ENCODE measurements at places on chromosomes 1 and 21.
A peak's percentile ranks its signal among the peaks of the same experiment; 100 is the strongest.

GRCh38 chr1:42170779-42171621, 6.5 kb upstream of the GUCA2A start:
- DNase-seq = no peak

GRCh38 chr1:35269201-35269988, 886 bp downstream of the ZMYM4 start:
- DNase-seq = peak; percentile 14

DNA sequence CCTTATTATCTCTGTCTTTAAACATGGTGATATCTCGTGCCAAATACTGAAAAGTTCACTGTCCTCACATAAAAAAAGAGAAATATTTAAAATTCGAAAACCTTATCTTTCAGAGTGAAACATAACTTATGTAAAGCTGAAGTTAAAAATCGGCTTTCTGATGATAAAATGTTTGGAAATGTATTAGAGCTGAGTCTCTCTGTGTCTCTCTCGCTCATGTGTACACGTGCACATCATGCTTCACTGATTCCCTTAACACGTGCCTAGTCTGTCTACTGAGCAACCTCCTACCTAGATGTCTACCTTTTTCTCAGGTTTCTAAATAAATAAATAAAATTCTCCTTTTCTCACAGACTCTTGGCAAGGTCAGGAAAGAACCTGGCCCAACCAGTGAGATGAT, 17.1 kb downstream of the HHIPL2 start:
- no peak for DNase-seq

- DNase-seq = no peak
Measured at GRCh38 chr1:199124351-199124750, 485.5 kb downstream of the PTPRC start.

GRCh38 chr1:69814926-69815325, 247.2 kb downstream of the LRRC7 start:
- DNase-seq = no peak

- no peak for DNase-seq
Measured at GRCh38 chr1:233909195-233909594, 4.7 kb downstream of the SLC35F3 start.

- peak; percentile 88 for DNase-seq
Measured at GRCh38 chr1:61183471-61184039, 101.2 kb downstream of the NFIA start.

DNA sequence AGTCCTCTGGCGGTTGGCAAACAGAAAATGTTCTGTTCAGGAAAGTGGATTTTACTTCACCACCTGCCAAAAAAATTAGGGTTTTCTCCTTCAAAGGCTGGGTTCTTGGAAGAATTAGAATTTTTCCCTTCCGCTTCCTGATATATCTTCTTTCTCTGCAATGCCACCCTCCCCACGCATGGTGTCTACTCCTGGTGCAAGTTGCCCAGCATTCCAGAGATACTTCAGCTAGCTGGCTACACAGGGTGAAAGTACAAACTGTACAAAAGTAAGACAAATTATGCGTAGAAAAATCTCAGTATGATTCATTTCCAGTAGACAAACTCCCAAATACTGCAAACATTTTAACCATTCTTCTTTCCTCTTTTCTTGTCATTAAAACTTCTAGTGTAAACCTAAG, 430.1 kb upstream of the ESRRG start:
- no peak for DNase-seq

DNA sequence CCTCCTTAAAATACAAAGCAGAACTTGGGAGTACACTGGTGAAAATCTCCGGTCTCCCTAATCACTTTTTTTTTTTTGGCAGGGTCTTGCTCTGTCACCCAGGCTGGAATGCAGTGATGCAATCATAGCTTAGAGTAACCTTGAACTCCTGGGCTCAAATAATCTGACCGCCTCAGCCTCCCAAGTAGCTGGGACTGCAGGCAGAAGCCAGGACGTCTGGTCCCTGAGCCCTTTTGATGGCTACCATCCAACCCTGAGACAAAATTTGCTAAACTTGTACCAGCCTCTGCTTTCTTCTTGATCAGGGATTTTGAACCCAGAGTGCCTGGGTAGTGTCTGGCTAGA, 4.1 kb downstream of the L1TD1 start:
- no peak for DNase-seq

GRCh38 chr21:41851090-41851790, 27.9 kb downstream of the PRDM15 start:
- DNase-seq = no peak

DNA sequence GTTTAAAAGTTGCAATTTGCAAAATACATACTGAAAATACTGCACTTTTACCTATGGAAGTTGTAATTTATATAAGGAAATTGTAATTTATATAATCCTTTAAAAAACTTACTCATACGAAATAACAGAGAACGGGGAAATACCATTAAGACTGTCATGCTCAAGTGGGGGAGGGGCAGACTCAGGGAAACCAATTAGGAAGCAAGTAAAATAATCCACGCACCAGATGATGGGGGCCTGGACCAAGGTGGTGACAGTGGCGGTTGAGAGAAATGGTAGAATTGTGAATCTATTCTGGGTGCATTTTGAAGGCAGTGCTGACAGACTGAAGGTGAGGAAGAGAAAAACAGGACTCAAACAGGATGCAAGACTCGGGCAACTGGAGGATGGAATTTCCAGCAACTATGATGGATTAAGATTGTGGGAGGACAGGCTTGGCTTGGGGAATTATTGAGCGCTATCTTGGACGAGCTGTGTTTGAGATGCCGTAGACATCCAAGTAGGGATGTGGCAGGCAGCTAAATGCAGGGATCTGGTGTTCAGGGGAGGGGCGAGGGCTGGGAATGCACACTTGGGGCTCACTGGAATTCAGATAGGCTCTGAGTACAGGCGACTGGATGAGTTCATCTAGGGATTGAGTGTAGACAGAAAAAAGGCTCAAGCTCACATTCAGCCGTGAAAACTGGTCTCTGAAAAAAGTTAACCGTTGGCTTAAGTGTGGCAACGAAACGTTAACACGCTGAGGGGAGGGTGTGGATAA, 977 bp downstream of the LCA5L start:
- peak; percentile 33 for DNase-seq

DNA sequence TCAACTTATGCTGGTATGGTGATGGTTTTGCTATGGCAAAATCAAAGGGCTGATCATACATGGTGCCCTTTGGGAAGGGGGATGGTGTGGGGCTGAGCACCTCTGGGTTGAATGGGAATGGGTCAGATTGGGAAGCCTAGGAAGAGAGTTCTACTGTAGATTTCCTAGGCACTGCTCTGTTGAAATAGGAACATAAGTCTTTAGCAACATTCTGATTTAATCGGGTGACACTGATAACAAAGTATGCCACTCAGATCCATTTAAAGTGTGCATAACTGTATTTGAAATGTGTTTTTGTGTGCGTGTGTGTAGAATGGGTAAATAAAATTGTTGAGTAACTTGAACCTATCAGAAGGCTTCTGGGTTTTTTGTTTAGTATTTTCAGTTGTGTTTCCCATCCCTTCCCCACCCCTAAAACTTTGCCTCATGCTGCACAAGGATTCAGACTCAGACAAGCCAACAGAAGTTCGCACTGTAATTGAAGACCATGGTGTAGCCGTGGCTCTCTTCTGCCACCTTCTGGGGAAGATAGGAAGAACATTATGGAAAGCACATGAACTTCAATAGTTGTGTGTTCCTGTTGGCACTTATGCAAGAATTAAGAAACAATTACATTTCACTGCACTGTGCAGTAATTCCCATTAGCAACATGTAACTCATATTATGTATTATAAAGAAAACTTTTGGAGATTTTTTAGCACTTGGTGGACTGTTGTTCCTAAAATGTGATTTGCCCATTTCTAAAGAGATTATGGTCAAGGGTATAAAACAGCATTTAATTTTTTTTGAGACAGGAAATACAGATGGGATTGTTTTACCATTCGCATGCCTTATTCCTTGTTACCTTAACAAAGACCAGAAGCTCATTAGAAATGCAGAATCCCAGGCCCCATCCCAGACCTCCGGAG, 10.9 kb upstream of the C4BPB start:
- DNase-seq = peak; percentile 83

DNA sequence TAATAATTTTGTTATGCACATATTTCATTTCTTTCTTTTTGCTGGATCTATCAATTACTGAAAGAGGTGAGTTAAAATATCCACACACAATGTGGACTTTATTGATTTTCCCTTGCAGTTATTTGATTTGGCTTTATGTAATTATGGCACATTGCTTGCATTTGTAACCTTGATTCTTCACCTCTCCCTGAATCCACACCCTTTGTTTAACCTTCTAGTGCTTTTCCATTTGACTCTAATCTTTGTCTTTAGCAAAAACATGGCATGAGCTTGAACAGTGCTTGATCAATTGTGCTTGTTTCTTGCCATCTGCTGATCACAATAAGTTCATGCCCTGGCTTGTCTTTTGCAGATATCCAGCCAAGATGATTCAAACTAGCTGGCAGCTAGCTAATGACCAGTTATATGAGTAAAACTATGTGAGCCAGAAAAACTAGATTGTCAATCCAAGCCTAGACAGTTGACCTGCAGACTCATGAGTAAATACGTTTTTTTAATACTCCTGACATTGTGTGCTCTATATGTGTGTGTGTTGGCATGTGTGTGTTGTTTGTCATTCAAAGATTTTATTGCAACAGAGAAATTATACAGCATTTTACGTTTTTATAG, 899.2 kb downstream of the NCAM2 start:
- DNase-seq = no peak

- DNase-seq = no peak
Measured at GRCh38 chr1:89701746-89702241, 68.9 kb downstream of the LRRC8C start.

- DNase-seq = no peak
Measured at GRCh38 chr1:208980605-208981004, 602.9 kb upstream of the CAMK1G start.

- no peak for DNase-seq
Measured at GRCh38 chr1:101136739-101137138, 100.1 kb upstream of the S1PR1 start.

DNA sequence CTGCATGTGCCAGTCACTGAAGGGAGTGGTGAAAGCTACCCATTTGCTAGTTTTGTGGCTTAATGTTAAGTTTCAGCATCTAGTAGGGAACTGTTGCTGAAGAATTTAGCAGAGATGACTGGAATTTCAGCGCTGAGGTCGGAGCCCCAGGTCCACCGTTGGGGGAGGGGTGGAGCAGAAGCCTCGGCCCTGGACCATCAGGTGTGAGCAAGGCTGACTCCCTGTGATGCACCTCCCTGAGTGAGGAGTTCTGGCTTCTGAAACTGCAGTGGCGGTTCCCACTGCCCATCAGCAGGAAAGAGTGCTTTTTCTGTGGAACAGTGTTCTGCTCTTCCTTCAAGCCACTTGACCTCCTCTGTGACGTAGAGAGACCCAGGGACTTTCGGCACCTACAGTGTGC, 1.3 kb downstream of the NOS1AP start:
- DNase-seq = no peak

DNA sequence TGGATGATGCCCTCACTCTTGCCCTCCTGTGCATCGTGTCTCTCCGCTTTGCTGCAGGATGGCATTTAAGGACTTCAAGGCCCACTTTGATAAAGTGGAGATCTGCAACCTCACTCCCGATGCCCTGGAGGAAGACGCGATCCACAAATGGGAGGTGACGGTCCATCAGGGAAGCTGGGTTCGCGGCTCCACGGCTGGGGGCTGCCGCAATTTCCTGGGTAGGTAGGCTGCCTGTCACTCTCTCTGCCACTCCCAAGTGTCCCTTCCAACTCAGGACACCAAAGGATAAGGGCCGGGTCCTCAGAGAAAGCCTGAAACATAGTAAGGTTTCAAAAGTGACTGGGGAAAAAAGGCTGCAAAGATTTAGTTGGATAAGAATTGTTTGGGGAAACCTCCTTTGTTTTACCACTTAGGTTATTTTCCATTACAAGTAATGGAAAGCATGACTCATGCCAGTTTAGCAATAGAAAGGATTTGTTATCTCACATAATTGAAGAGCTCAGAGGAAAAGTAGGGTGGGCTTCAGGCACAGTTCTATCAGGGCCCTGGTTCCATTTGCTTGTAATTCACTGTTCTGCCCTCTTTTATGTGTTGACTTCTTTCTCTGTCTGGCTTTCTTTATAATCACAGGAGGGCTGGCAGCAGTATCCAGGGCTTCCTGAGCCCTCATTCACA, 31.9 kb downstream of the CAPN9 start:
- DNase-seq = no peak

GRCh38 chr1:74652711-74653139, 20.9 kb downstream of the ERICH3 start:
- no peak for DNase-seq

DNA sequence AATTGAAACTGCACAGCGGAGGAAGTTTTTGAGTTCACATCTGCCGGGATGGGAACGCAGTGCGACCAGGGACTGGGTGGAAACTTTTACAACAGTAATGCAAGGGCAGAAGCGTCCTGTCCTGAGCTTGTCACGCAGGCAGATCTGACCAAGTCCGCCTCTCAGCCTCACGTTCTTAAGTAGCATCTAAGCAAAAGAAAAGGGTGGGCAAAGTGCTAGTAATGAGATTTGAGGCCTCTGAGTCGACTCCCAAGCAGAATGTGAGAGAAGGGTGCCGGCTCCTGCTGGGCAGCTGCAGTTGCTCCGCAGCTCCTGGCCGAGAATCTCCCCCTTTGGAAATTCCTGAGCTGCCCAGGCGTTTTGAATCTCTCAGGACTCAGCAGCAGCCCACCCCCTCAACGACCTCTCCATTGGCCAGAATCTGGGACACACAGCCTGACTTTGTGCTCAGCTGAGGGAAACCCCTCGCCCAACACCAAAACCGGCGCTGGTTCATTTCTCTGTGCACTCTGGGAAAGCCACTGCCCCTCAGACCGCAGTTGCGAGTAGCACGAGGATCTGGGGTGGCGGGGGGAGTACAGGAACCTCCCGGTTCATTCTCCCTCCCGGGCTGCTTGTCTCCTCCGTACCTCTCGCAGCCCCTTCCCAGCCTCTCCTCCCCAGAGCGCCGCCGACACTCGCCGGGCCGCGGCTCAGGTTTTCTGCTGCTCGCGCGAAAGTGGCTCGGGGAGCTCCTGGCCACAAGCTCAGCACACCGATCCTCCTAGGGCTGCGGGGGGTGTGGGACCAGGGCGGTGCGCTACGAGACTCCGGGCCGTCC, 913 bp upstream of the S1PR1 start:
- peak; percentile 35 for DNase-seq

DNA sequence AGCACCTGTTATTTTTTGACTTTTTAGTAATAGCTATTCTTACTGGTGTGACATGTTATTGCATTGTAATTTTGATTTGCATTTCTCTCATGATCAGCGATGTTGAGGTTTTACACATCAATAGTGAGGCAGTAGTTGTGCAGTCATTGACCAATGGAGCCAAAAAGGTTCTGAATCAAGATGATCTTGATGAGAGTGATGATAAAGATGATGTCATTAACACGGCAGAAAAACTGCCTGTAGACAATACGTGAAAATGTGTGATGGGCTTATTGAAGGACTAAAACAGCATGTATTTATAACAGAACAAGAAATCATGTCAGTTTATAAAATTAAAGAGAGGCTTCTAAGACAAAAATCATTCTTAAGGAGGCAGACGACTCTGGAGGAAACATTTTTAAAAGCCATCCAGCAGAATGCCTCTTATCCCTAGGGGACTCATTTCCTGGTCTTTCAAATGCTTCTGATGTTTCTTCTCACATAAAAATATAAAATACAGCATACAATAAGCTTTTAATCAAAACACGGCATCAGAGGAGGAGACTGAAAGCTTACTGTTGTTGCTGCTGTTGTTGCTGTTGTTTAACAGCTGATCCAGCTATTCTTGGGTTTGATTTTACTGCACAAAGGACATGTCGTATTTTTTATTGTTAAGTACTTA, 400.3 kb downstream of the LTN1 start:
- DNase-seq = no peak

Measured in muscle of arm (tissue), 14 donors.